Urinary bladder (tissue), 4 donors: ENCODE measurements at places on chromosomes 12 and 14. TPM values are rescaled to one million over a fixed set of nuclear protein-coding genes. Genes with fewer than 3 reads are reported as not detected.

DNA sequence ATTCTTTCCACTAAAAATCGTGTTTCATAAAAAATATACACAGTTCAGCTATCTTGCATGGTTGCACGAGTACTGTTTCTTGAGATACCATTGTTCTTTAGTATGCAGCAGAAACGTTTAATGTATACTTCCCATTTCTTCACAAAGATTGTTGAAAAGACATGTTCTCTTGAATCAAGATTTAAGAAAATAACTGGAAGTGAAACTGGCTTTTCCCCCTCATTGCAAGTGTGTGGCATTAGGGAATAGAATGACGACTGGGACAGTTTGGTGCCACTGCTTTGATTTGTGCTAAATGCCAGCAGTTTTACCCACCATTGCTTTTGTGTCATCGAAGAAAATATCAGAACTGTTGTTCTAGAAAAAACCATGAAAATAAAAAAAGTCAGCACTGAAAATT lies 20.3 kb upstream of the DHRS2 start:
- no peak for DNase-seq

DNA sequence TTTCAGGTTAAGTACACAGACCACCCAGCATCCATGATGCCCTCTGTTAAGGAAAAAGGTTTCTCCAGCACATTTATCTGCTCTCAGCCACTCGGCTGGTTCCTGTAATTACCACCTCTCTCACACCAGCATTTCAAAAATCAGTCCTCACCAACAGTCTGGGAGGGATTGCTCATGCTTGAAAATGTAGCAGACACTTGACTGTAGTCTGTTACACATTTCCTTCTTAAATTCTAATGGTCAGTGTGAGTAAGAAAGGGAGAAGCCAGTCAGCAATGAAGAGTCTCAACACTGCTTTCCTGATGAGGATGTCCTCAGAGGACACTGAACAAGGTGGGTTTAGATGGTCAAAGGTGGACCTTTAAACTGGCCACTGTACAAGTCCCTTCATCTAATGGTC lies 6.0 kb downstream of the ZBTB39 start:
- no peak for DNase-seq

GRCh38 chr14:94888121-94888520 lies 118.2 kb upstream of the GSC start:
- no peak for DNase-seq

GRCh38 chr12:53071591-53072551 lies 7.3 kb downstream of the SPRYD3 start:
- no peak for DNase-seq

DNA sequence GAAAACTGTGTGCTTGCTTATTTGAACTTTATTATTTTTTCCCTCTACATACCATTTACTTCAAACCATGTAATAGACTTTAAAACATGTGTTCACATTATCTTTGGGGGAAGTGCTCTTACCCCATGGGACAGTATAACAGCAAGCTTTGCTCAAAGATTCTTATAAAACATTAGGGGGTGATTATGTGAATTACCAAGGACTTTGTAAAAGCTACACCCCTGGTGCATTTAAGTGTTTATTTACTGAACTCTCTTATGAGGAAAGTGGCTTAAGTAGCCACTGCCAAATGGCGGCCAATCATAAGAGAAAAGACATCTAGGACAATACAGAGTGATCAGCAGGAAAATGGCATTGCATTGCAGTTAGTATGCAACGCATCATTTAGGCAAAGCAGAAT lies 70.3 kb downstream of the CAPZA3 start:
- no peak for DNase-seq

FLVCR2 gene
- 4.9 TPM for total RNA-seq

DNA sequence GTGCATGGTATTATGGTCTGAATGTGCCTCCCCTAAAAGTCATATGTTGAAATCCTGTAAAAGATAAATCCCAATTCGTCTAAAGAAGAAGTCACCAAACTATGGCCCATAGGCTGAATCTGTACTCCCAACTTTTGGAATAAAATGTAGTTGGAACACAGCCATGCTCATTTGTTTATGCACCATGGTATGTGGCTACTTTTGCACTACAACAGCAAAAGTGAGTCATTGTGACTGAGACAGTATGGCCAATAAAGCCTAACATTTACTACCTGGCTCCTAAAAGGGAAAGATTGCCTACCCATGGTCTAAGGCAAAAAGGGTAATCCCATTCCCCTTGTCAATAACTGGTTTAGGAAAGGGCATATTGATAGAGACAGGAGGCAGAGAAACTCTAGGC lies 101.8 kb downstream of the LRIG3 start:
- DNase-seq: no peak

DNA sequence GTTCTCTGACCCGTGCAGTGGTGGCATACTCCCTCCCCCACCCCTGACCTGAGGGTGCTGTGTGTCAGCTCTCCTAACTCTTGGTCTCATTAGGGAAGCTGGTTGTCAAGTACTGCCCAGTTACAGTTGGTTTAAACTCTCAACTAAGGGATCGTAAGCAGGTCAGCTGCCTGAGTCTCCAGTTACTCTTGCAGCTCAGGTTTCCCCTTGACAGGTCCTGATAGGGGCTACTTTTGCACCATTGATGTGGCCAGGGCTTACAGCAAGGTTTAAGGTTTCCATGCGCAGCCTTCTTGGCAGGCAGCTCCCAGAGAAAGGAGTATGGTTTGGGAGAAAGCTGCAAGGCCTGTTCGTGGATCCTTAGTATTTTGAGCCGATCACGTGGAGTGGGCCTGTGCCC lies 74.5 kb downstream of the ETV6 start:
- DNase-seq: no peak

TNFRSF1A gene
- 56.1 TPM for total RNA-seq

- DNase-seq: no peak
These were observed 114.9 kb downstream of the KIF26A start for GRCh38 chr14:104253223-104253822.

NEMP1 gene
- 18.0 TPM for total RNA-seq

- no peak for DNase-seq
These were observed 48.4 kb downstream of the MYRFL start for GRCh38 chr12:69873429-69873828.

DNA sequence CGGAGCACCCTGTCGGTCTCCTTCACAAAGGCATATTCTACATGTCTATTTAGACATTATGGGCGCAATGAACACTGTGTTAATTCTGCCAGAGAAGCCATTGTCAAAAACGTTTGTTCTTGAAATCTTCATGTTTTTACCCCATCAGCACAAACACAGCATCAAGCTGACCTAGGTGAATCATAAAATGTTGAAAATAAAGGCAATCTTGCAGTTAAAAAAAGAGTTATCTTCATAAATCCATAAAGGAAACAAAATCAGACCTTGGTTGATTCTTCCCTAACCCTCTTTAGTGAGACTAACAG lies 154.9 kb downstream of the DIO2 start:
- DNase-seq: no peak

ARHGAP9 gene
- total RNA-seq: 2.9 TPM

- no peak for DNase-seq
These were observed 142.4 kb downstream of the PLCZ1 start for GRCh38 chr12:18595412-18595811.

DNA sequence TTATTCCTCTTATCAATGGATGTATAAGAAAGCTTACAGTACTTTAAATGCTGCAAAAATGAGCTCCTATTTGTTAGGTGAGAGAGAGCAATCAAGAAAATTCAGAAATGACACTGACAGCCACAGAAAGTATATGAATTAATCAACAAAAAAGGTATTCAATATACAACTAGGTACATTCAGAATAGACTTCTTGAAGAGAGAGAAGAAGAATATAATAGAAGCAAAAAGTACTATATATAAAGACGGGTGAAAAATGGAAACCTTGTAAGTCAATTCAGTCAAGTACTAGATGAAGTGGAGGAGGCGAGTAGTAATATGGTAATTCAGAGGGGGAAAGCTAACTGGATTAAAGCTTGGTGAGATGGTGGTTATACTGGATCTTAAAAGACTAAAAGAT lies 74.3 kb downstream of the HEATR5A start:
- DNase-seq: no peak

- no peak for DNase-seq
These were observed 198.1 kb upstream of the PLXNC1 start for GRCh38 chr12:93950311-93950710.

DNA sequence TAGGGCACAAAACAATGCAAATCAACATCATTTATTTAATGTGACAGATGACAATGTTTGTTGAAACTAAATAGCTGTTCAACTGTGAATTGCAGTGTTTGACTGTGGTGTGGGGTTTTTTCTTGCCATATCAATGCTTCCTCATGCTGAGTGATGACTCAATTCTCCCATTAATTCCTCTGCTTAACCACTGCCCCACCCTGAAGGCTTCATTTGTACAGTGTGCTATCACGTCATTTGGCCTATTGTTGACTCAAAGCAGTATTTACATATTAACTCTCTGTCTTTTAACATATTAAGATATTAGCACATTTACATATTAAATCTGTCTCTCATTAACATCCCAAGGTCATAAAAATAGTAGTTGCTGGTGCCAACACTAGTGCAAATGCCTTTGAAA lies 164.8 kb upstream of the NRXN3 start:
- no peak for DNase-seq

DNA sequence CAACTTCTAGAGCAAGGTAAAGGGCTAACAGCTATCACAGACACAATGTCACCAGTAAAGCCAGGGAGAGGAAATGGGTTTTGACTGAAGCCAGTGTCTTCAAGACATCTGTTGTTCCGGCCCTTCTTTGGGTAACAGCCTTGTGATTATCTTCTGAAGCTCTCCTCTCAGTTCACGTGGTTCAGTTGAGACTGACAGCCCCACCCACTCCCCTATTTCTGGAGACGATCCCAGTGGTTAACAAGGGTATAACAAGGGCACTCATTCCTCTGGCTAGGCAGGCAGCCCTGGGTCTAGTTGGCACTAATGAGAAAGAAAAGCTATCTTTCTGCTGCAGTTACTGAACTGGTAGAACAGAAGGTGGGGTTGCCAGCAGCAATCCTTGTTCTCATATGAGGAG lies 6.9 kb downstream of the GNPTAB start:
- DNase-seq: no peak

DNA sequence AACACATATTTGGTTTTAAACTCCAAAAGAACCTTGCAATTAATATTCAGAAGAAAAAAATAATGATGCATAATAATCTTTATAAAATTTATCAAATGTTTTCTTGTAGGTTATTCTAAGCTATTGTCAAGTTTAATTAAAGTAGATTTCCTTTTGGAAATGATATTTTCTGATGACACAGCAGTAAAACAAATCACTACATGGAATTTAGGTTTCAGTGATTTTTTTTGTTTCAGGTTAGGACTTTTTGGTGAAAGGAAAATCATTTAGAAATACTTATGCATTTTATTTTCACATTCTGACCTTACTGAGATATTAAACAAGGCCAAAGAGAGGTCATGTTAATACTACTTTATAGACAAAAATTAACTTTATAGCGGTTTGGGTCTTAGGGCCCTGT lies 1067.2 kb downstream of the TMTC2 start:
- DNase-seq: no peak

GRCh38 chr14:103898204-103898603 lies 30.1 kb upstream of the TDRD9 start:
- no peak for DNase-seq

CCDC91 gene
- 53.5 TPM for total RNA-seq

GRCh38 chr12:55722948-55723347 lies 2.8 kb downstream of the RDH5 start:
- DNase-seq: no peak

DNA sequence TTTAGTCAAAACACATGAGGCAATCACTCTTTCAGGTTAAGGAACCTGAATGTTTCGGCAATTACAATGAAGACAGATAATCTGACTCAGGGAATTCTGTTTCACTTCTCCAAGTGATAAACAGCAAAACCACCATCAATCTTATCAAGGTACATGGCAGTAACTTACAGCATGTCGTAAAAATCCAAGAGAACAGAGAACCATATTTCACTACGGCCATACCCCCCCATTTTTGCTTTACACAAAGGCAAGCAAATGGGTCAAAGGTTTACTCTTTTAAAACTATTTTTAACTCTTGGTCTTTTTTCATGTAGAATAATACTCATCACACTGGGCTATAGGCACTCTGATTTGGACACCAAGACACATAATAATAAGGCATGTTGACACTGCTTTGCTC lies 102.4 kb downstream of the PPM1H start:
- no peak for DNase-seq

FAM181A gene
- total RNA-seq: not detected

GRCh38 chr14:43184540-43184939 lies 1322.5 kb downstream of the FSCB start:
- DNase-seq: no peak

L2HGDH gene
- total RNA-seq: 6.7 TPM

DNA sequence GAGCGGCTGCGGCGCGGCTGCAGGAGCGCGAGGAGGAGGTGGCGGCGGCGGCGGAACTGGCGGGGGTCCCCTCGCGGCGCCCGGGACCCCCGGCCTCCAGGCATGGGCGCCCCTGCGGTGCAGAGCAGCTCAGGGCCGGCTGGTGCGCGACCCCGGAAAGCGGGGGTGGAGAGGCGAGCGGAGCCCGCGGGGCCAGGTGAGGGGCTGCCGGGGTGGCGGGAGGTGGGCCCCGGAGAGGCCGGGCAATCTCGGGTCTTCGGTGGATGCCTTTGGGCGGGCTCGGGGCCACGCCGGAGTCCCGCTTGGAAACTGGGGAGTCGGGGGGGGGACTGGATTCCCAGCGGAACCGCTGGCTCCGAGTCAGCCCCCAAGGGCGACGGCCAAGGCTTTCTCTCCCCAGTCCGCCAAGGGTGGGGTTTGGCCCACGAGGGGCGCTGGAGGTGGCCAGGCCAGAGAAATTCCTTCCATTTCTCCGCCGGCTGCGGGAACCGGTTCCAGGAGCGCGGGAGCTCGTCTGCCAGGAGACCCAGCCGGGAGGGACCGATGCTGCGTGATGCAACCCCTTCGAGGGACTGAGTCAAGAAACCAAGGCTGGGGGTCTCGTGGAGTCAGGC lies 13.9 kb upstream of the NR4A1 start:
- DNase-seq: no peak

DNA sequence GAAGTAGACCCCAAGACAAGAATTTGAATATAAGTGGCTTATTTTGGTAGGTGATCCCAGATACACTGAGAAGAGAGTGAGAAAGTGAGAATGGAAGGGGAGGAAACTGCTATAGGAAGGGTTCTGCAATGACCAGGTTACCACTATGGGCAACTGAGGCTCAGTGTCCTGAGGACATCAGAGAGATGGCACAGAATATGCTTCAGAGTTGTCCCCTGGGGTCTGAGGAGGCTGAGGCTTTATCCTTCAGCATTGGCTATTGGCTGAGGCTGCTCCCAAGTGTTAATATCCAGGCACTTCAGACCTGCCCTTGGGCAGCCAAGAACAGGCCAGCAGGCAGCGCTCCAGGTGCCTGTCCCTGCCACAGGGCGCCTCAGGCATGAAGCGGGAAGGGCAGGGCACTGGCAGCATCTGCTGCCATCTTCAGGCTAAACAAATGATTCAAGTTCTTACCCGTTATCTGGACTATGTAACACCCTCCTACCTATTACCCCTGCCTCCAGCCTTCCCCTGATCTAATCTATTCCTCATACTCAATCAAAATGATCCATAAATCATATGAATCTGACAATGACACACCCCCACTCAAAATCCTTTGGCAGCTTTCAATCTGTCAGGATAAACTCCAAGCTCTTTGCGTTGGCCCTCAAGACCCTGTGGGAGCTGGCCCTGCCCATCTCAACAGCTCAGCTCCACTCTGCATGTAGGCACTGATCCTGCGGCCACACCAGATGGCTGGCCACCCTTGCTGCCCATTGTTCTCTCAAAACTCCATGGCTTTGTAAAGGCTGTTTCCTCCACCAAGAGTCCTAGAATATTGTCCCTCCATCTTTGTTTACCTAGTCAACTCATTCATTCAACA lies 42.4 kb downstream of the CKAP4 start:
- no peak for DNase-seq

NRL gene
- total RNA-seq: 0.85 TPM
